NB4 (cell line): ENCODE measurements at places on chromosomes 7 and 10.

DNA sequence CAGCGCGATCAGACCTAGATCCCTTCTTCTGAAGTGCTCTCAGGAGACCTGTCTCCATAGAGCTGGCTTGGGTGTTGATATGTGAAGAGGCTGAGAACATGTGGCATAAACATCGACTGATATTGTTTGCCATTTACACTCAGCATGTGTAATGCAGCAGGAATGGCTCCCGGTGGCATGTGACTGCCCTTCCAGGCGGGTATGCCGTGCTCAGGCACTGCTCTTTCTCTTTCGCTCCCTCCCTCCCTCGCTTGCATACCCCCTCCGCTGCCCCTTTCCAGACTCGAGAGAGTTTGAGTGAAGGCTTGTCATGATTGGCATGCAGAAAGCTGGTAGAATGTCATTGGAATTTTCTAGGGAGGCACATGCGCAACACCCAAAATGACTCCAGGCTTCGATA lies 107.3 kb upstream of the PDCD4 start:
- DNase-seq, result no peak

- no peak for DNase-seq
Measured at GRCh38 chr7:110944966-110945644, 145.8 kb upstream of the LRRN3 start.

- no peak for DNase-seq
Measured at GRCh38 chr7:12728192-12728538, 40.7 kb downstream of the ARL4A start.

DNA sequence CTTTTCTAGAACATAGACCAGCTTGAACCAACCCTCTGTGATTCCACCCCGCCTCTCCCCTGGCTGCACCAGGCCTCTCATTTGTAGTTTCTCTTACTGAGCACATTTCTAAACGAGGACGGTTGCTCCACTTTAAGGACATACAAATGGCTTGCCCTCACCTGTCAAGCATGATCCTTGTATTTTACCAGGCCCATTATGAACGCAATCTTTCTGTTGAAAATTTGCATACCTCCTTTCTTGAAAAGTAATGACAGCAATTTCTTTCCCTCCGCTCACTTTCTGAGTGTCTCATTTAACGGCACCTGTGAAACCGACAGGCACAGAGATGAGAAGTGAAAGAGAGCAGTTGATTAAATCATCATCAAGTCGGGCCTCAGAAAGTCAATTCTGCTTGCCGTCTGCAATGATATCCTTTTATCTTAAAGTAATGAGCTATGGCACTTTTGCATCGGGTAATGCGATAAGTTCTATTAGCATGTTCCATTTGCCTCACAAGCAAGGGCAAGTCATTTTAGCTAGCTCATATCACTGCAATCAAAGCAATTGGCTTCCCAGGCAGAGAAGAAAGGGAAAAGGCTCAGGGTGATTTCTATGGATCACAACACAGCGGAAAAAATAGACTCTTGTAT lies 705.6 kb upstream of the GALNT17 start:
- DNase-seq, result no peak

DNA sequence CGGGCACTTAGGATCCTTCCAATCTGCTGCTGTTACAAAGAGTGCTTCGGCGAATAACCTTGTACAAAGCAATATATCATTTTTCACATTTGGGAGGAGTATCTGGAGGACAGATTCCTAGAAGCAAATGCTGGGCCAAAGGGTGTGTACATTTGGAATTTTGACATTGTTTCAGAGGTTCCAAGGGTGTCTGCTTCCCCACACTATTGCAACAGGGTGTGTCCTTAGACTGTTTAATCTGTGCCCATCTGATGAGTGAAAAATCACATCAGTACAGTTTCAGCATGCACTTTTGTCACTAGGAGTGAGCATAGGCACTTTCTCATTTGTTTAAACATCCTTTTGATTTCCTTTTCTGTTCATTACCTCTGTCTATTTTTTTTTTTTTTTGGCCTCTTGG lies 8.6 kb upstream of the ELFN1 start:
- no peak for DNase-seq

DNA sequence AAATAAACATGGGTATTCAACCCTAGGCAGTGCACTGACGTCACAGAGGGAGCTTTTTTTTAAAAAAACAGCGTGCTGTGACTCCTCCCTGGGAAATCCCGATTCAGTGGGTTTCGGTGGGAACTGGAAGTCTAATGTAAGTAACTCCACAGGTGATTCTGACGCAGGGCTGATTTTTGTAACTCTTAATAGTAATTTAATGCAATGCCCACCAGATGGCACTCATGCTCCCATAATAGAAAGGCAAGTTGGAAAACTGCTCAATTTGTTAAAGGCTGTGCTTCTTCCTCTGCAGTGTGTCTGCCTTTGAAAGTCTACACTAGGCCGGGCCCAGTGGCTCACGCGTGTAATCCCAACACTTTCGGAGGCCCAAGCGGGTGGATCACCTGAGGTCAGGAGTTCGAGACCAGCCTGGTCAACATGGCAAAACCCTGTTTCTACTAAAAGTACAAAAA lies 10.9 kb upstream of the RSU1 start:
- DNase-seq, result peak; percentile 72

DNA sequence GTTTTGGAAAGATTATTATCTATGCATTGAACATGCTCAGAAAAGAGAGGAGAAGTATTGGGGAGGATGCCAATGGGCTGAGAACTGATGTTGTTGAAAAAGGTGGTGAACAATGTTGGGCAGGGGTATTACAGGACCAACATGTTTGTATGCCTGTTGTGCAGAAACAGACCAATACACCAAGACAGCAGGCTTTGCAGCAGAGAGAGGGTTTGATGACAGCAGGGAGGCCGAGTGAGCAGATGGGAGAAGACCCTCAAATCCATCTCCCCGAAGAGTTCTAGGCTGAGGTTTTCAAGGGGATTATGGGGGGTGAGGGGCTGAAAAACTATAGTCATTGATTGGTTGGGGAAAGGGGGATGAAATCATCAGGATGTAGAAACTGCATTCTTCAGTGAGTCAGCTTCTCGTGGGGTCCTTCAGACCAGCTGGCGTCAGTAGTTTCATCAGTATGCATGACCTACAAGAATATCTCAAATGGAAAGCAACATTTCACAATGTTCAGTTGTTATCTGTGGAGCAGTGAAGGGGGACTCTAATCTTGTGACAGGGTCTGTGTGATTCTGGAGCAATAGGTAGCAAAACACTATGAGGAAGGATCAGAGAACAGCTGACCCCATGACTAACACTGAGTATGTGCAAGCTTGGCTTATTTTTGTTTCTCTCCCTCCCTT lies 167.8 kb downstream of the BAMBI start:
- no peak for DNase-seq

DNA sequence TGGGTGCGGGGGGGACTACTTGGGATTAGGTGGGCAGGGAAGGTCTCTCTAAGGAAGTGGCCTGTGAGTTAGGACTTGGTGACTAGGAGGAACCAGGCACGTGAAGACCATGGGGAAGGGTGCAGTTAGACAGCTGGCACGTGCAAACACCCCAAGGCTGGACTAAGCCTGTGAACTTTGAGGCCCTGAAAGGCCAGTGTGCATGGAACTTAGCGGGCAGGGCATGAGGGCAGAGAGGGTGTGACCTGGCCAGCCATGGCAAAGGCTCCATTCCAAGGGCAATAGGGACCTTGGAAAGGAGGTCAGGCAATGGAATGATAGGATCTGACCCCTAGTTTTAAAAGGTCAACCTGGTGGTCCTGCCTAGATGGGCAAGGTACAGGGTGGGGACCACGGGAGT lies 158.4 kb upstream of the PCBD1 start:
- DNase-seq, result no peak

DNA sequence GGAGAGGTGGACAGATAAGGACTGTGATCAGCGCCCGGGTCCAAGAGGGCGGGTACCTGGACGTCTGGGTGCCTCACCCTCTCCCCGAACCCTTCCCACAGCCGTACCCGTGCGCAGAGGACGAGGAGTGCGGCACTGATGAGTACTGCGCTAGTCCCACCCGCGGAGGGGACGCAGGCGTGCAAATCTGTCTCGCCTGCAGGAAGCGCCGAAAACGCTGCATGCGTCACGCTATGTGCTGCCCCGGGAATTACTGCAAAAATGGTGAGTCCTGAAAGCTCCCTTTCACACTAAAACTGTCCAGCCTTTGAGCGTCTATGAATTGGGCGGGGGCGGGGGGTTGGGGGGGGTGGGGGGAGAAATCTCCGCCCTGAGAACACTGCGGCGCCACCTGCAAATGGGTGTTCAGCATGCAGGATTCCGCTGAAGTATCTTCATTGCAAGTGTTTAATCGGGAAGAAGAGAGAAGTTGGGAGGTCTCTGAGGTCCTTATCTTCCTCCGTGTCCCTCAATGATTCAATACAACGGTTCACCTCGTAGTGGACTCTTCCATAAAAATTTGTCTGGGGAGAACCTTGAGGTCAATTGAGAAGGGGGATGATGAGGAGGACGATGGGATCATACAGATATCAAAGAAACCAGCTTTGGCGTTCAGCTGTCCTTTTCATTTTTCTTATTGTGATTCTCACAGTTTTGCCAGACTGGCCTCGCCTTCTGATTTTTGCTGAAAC lies 906 bp downstream of the DKK1 start:
- no peak for DNase-seq

DNA sequence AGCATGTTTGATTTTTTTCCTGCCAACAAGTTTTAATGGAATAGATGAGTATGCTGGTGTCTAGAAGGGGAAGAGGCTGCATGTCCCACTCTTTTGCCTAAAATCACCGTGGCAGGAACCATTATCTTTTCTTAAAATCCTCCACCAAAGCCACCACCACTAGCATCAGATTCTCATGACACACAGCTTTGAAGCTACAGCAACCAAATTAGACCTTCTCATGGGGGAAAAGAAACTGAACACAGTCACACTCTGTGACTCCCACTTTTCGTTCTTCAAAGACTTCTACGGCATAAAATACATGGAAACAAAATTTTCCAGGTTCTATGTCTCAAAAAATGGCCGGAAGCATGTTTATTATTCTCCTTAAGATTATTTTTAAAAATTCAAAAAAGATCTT lies 81.8 kb downstream of the SGMS1 start:
- no peak for DNase-seq

- DNase-seq, result no peak
Measured at GRCh38 chr7:2926120-2926895, 82.2 kb upstream of the GNA12 start.

- DNase-seq, result no peak
Measured at GRCh38 chr7:51256209-51256781, 60.3 kb downstream of the COBL start.

DNA sequence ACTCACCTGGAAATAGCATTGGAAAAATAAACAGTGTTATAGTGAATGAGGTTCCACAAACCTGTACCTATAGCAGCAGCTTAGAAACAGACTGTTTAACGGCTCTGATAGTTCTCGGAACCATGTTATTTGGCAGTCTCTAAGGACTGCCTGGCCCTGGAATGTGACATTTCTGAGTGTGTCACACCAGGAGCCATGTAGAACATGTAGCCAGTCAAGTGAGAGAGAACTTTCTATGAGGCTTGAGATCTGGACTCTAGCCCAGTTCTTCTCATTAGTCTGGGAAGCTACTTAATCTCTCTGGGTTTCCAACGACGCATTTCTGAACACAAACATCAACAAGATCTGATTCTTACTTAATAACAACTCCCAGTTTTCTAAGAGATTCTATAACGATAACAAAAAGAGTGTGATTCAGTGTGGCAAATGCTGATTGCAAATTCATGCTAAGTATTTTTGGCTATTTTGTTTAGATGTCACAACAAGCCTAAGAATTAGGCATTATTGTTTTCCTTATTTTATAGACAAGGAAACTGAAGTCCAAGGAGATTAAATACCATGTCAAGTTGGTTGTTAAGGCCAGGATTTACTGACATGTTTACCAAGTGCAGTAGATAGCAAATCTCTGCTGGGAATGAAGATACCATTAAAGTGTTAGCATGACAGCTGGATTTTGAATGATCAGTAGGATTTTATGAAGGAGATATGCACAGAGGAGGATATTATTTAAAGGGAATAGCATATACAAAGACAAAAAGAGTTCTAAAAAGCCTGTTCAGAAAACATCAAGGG lies 47.2 kb downstream of the APBB1IP start:
- no peak for DNase-seq

DNA sequence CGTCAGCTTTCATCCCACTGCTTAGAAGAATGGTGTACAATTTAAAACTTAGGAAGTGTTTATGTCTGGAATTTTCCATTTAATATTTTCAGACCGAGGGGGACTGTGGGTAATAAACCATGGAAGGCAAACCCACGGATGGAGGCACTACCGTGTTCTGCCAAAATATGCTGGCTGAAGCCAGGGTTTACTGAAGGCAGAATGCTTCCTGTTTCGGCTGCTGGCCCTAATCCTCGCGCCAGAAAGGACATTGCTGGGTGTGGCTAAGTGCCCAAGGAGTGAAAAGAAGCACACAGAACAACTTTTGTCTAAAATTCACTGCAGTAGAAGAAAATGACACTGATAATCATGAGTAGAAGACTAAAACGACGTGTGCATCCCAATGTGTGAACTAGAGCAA lies 32.3 kb downstream of the PITRM1 start:
- no peak for DNase-seq

DNA sequence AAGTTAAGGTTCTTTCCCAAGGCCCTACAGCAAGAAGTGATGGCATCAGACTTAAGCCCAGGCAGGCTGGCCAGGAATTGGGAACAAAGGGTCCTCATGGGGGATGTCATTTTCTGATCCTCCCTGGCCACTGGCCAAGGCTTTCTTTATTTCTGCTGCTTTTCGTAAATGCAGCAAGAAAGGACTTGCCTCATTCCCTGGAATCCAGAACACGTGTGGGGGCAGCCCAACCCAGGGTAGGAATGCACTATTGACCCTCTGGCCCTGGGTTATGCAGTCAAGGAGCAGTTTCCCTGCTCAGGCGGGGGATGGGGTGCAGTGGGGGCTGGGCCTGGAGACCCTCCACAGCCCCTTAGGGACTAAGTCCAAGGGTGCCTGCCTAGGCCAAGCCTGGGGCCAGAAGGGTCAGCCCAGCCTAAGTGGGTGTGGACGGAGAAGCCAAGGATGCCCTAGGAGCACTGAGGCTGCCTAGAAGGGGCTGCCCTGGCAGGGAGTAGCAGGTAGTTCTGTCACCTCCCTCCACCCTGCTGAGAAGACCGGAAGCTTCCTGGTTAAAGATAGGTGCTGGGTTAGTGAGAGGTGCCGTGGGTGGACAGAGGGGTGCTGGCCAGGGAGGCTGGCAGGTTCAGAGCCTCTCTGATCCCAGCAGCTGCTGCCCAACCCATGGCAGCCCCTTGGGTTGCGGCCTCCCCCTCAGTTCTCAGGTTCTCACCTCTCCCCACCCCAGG lies 179.2 kb downstream of the SH3PXD2A start:
- DNase-seq, result no peak

DNA sequence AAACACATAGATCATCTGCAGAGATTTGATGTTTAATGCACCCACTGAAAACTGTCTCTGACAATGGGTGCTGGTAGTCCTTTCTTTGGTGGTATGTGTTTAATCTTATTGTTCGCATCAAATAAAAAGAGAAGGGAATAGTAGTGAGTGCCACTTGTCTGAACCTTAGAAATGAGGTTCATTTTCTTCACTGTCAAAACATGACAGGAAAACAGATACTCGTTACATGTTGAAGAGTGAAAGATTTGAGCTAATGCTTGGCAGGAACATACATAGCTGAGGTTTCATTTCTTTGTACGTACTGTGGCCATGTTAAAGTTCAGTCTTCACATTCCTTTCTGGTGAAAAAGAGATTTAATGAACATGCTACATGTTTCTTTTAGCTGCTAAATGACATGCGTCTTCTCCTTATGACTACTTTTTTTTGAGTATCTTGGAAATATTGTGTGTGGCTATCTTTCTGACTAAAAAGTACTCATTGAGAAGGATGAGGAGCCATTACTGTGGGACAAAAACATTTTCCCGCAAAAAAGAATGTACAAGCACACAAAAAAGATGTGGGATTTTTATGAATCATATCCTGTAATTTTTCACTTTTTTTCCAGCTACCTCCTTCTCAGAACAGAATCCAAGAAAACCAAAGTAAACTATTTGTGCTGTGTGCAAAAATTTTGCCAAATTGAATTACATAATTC lies 108.0 kb downstream of the TWIST1 start:
- no peak for DNase-seq
